ENCODE measurements at places on chromosomes 1 and 21.

DNA sequence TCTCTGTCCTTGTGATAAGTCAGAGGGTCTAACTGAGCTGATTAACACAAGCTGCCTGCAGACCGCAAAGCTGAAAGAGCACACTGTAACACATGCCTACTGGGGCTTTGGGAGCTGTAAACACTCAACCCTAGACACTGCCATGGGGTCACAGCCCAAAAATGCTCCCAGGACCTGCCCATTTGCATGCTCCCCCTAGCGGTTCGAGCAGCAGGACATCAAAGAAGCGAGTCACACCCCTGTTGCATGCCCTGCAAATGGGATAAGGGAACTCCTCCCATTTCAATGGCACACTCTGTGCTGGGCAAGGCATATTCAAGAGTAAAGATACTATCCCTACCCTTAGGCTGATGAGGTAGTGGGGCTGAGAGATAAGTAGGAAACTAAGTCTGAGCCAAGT, 22.8 kb downstream of the LCE3E start:
- no peak for DNase-seq

- DNase-seq: peak; percentile 89
These were observed 708.8 kb downstream of the LTN1 start for GRCh38 chr21:28283641-28284490.

DNA sequence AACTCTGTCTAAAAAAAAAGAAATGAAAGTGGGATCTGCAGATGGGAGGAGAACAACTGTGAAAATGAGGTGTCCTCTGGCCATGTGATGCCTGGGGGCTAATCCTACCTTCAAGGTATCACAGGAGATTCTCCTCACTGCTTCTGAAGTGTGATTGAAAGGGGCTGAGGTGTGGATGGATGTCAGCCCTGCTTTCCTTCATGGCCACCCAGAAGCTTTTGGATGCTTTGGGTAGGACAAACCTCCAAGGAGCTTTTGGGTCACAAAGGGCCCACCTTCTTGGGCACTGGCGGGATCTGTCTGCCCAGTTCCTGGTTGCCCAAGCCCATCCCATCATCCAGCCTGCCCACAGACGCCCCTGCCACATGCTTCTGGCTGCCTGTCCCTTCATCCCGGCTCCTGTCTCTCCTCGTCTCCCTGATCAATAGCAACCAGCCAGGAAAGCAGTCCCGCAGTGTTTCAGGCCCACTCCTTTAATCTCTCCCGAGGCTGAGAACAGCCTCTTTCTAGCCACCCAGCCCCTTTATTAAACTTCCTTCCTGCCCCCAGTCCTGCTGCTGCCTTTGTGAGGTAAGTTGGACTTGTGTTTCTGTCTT, 87.2 kb downstream of the MAN1C1 start:
- no peak for DNase-seq

GRCh38 chr1:68111519-68112436, 61.4 kb upstream of the DIRAS3 start:
- DNase-seq: peak; percentile 93

DNA sequence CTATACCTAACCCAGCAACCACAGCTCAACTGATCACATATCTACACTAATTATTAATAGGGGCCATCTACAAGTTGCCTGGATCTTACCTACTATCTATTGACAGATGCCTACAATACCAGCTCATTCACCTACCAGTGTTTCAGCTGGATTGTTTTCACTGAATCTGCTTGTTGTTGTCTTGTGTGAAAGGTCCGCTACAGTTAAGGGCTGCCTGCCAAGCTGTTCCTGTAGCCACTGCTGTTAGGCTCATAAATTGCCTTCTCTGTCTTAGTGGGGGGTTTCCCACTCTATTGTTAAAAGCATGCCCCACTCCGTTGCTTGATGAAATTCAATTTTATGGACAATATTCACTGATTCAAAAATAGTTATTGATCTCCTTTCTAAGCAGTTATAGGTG, 199.7 kb upstream of the TMPRSS15 start:
- DNase-seq: no peak
